ENCODE measurements at places on chromosomes 2 and 18.

DNA sequence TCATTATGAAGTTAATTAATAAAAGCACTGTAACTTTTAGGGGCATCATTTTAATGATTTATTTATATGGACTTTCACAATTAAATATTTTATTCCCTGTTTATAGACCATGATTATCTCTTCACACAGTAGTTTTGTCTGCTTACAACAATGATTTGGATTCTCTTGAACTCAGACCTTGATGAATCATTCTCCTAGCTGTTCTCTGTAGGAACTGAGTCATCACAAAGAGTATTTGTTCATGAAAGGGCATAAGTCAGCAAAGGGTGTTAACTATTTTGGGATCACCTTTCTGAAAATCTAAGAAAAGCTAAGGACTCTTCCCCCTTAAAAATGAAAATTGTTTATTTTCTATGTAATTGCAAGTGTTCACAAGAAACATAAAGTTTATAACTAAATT is 461.1 kb upstream of the UBE2E3 start:
- no peak for DNase-seq

GRCh38 chr2:222652491-222653255 is 3.2 kb downstream of the FARSB start:
- DNase-seq: no peak

DNA sequence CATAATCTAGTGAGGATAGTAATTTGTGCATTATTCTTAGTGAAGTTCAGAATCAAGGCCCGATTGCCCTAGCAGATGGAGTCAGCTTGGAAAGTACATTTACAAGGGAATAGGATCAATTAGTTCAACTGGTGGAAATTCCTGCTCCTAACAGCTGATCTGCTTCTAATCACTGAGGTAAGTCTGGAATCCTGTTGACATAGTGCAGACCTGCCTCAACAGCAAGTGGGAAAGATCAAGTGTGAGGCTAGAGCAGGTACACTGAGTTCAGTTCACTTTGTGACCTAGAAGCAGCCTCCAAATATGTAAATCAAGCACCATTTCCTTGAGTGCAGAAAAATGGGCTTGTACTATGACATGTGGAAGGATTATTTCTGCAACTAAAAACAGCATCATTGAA is 111.2 kb upstream of the NOSTRIN start:
- DNase-seq: no peak

- no peak for DNase-seq
Measured at GRCh38 chr2:50088987-50089386, 934.7 kb upstream of the FSHR start.

DNA sequence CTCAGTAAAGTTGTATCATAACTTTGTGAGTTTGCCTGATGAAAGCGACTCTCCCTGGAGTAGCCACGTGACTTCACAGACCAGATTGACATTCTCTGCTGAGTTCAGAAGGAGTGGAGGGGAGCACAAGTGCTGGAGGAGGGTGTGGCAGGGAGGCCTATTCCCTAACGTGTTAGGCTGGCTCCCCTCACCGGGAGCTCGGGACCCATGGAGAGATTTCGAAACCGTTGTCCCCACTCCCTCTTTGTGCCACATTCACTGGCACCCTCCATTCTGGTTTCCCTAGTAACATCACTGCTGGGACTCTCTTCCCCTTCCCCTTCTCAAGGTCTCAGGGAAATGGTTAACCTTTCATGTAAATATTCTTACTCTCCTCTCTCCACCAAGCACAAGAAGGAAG is 279.9 kb downstream of the ALPK2 start:
- DNase-seq: no peak

DNA sequence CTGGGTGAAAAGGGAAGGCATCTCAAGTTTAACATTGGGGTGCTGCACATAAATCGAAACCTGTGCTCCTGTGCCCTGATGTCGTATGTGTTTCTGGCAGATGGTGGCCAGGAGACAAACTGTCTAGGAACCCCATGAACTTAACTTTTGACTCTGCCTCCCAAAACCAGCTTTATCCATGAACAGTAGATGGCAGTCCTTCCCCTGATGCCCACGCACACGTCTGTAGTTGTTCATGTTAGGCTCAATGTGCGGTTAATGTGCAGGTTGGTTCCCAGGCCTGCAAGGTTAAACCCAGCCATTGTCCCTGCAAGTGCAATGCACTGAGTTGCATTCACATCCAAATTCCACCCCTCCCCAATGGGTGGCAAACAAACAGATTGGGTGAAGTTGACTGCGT is 44.1 kb upstream of the SIX3 start:
- DNase-seq: no peak
